ENCODE measurements at places on chromosomes 13 and 19.

DNA sequence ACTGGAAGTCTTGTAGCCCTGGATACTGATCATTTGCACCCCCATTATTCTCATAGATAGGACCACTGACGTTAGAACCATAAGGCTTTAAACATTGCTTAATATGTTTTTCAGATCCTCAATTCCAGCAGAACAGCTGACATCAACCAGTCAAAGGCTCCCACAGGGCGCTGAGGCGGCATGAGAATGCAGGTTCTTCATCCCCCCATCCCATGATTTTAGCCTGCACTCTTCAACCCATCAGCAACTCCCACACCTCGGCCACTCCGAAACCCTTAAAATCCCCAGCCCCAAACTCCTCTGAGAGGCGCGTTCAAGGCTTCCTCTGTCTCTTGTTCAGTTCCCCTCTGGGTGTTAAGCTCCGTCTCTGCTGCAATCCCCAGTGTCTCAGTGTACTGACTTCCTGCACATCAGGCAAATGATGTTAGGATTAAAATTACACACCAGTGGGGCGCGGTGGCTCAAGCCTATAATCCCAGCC, 24.3 kb upstream of the LAMP1 start:
- no peak for DNase-seq

- no peak for DNase-seq
Observed at GRCh38 chr13:75675421-75675820, 39.3 kb downstream of the LMO7 start.

DNA sequence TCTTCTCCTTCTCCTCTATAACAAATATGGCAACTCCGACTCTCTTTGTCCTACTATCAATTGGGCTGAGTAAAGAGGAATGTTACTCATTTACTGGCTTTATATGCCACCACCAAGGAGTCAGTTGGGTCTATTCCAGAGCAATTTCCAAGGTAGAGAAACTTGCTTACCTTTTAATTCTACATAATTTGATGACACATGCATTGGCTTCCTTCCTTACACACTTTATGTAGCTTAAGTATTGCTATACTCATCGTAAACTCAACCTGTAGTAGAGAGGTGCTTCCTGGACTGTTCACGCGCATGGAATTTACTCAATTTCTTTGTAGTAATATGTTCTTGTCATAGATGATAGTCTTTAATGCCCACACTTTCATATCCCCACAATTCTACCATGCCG, 160.7 kb downstream of the LMO7 start:
- DNase-seq: no peak

DNA sequence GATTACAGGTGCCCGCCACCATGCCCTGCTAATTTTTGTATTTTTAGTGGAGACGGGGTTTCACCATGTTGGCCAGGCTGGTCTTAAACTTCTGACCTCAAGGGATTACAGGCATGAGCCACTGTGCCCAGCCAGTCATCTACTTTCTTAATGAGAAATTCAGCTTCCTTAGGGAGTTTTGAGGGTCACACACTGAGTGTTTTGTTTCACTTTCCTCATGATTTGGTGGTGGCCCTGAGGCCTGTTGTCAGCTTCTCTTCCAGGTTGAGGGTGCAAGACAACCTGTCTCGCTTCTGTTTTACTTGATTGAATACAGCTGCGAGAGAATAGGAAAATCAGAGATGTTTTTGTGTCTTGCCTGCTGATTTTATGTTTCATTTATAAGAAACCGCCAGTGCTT, 9.9 kb downstream of the FRY start:
- no peak for DNase-seq

GRCh38 chr19:8513036-8513686, 806 bp downstream of the ZNF414 start:
- no peak for DNase-seq

GRCh38 chr19:10566658-10567410, 1.0 kb upstream of the KRI1 start:
- no peak for DNase-seq

DNA sequence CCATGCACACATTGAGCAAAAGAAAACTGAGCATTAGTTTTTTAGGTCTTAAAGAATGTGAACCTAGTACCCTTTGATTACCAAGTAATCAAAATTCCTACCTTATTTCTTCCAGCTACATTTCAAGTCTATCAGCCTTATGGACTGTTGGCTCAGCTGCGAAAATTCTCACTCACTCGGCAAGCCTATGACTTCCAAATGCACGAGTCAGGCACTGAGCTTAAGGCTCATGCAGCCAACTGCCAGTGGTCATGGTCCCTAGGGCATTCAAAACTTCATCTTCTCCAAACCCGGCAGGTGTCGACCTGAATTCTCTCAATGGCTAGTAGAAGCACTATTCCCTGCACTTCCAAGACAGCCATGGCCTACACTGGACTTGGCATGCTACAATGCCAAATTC, 41.2 kb downstream of the RUBCNL start:
- DNase-seq: no peak
